ENCODE measurements at places on chromosomes 11 and 22.

DNA sequence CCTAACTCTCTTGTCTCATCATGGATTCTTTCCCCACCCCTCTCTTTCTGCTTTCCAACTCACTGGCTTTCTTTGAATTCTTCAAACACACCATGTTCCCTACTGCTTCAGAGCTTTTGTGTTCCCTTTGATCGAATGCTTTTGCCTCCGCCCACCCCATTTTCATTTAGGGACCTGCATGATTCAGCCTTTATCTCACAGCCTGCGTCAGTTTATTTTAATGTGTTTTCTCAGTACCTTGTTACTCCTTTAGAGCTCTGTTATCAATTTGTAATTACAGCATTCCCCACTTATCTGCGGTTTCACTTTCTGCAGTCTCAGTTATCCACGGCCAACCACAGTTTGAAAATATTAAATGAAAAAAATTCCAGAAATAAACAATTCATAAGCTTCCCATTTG lies 451.3 kb downstream of the METTL15 start:
- no peak for DNase-seq

- DNase-seq: peak; percentile 74
These were observed 22.2 kb upstream of the UBASH3B start for GRCh38 chr11:122633219-122633829.

GRCh38 chr11:68146010-68146540 lies 24.9 kb upstream of the CHKA start:
- DNase-seq: peak; percentile 15

DNA sequence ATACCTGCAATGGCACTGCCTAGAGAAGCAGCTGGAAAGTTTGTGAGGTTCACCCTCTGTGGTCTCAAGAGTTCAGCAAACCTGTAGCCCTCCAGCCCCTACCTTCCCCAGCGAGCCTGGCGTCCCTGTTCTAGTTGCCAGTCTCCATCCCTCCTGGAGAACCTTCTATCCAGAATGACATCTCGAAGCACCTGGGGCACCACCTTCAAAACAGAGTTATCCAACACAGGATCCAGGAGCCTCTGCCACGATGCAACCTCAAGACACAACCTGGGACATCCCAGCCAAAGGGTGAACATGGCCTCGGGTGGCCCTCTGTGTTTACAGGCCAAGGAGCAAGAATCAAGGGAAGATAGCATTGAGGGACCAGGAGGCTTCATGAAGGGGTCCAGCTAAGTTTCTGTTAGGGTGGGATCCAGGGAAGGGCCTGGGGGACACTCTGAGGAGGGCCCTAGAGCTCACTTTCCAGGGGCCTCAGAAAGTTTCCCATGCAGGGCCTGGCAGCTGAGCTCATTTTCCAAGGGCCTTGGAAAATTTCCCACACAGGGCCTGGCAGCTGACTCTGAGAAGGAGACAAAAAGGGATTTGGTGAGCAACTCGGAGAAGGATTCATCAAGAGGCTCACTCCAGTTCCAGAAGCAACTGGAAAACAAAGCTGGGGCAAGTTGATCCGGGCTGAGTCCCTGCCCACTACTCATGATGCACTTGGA lies 36.9 kb upstream of the SYT13 start:
- DNase-seq: no peak

- DNase-seq: no peak
These were observed 78.4 kb upstream of the TP53I11 start for GRCh38 chr11:45028911-45029682.

- DNase-seq: no peak
These were observed 101.3 kb downstream of the RRM1 start for GRCh38 chr11:4195909-4196308.

GRCh38 chr22:26172389-26172990 lies 3.2 kb downstream of the SEZ6L start:
- DNase-seq: peak; percentile 18

GRCh38 chr11:74988541-74989259 lies at the start of gene NEU3:
TSS of gene NEU3 (plus strand) at chr11:74988933. CDS start at chr11:74989061, 128 bp downstream.
- peak; percentile 83 for DNase-seq

DNA sequence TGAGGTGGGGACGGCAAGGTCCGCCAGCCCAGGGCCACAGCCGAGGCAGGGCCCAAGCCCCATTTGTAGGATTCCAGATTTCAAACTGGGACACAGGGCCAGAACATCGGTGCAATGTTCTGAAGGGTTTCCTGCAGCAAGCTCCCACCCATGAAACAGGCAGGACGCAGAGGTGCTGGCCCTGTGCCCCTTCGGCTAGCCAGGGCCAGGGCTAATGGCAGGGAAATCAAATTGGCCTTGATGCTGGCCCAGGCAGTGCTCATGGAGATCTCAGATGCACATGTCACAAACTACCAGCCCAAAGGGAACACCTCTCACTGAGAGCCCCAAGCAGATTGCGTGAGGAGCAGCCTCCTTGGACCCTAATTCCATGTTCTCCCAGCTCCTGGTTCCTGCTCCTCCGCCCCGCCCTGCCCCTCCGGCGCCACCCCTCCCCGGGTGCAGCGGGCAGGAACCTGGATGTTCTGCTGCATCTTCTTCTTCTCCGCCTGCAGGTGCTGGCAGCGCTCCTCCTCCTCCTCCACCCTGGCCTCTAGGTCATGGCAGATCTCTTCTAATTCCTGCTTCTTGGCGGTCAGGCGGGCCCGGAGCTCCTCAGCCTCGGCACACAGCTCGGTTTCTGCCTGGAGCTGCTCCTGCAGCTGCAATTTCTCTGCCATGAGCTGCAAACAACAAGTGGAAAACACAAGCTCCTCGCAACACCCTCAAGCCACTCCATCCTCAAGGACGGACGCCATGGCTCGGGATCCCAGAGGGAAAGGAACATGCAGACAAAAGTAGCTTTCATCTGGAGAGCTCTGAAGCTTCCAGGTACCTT lies 47.7 kb downstream of the APOL1 start:
- no peak for DNase-seq

DNA sequence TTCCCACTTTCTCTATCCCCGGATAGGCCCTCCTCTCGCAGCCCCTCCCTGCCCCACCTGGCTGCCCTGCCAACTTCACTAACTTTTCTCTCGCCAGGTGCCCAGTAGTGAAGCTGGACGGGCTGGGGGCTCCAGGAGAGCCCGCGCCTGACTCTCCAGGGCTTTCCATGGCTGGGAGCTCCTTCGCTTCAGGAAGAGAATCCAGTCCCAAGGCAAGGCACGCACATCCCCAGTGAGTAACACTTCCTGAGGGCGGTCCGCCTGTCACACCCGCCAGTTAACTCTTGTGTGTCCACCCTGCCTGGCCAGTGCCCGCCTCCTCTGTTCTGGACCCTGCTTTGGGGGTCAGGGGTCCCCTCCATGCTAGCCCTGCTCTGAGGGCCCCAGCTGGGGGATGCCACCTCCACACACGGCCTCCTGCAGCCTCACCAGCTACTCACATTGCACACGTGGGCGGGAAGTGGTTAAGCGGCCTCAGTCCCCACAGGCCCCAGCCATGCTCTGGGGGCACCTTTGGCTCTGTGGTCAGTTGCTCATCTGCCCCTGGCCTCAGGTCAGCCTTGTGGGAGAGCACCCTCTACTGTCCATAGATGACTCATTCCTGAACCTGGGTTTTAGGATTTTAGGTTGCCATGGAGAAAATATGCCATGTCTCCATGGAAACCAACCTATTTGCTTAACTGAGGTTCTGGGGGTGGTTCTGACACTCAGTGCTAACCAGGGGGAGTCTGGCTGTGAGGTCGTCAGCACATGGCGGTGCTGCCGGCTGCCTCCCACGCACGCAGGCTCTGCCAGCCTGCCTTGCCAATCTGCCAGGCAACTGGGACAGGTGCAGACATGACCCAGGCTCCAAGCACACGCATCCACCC lies at the start of gene RIN1:
Gene RIN1 (minus strand): TSS at position 201 of the 869 bp plus-strand sequence. CDS start 32 bp downstream, at position 169.
- peak; percentile 98 for DNase-seq

DNA sequence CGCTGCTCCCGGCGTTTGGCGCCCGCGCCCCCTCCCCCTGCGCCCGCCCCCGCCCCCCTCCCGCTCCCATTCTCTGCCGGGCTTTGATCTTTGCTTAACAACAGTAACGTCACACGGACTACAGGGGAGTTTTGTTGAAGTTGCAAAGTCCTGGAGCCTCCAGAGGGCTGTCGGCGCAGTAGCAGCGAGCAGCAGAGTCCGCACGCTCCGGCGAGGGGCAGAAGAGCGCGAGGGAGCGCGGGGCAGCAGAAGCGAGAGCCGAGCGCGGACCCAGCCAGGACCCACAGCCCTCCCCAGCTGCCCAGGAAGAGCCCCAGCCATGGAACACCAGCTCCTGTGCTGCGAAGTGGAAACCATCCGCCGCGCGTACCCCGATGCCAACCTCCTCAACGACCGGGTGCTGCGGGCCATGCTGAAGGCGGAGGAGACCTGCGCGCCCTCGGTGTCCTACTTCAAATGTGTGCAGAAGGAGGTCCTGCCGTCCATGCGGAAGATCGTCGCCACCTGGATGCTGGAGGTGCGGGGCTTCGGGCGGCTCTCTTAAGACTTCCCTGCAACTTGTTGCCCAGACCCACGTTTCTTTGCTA lies at the start of gene CCND1:
Gene CCND1 (plus strand): TSS at position 162 of the 587 bp plus-strand sequence. CDS start 158 bp downstream, at position 320.
- peak; percentile 92 for DNase-seq

DNA sequence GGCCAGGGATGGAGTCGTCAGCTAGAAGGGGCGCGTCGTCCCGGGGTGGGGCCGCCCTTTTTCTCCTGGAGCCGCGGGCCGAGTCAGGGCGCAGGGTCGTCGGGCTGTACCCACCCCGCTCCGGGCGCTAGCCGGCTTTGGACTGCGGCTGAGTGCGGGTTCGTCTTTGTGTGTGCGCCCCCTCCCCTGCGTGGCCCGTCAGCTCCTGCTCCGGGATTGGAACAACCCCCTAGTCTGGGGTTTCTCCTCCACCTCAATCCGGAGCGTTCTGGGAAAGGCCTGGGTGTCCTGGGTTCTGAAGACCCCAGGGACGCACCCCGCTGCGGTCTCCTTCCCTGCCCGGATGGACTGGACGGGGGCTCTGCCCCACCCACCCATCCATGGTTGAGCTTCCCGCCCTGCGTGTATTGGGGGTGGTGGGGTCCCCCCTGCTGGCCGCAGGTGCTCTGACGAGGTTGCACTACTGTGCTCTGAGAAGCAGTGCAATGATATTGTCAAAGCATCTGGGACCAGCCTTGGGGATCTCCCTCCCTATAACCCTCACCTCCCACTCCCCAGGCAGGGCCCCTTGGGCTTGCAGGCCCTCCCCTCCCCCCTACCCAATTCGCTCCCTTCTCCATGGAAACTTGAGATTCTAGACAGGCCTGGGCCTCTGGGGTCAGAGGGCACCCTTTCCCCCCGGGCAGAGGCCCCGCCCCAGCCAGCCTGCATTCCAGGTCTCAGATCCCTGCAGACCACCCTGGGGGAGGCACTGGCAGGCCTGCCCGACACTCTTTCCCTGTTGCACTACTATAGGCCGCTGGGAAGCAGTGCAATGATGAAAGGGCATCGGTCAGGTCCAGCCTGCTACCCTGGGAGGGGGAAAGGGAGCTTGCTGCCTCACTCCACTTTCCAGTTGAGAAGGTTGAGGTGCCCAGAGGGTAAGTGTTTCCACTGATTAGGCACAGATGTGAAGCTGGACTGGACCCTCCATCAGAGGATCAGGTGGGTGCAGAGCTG lies 10.7 kb downstream of the SDF2L1 start:
- DNase-seq: no peak

- DNase-seq: no peak
These were observed 317.1 kb downstream of the NTM start for GRCh38 chr11:131687291-131688047.

GRCh38 chr11:65243797-65244196 lies 18.0 kb upstream of the POLA2 start:
- DNase-seq: no peak

DNA sequence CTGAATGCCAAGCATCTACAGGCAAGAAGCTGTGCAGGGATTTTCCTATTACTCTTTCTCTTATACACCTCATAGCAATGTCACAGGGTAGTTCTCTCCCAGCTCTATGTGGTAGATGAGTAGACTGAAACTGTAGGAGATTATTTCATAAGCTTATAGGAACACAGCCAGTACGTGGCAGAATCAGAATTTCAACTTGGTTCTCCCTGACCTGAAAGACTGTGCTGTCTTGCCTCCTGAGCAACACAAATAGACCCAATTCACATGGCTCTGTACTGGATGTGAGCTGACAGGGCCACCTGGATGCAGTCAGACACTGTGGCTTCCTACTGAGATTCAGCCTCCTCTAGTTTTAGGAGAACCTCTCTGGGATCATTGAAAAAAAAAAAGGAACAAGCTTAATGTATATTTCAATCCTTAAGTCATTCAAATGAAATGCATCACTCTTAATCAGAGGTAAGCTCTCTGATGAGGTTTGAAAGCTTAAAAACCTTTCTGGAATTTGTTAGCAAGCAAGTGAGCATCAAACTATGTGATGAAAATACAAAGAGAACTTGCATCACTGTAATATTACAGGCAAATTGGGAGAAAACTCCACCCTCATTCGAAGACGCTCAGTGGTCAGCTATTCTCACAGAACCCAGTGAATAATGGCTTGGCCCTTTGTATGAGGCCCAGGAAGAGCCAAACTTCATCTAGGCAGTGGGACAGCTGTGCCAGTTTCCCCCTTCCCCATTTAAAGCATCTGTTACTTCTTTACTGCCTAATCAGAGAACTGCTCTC lies 1039.3 kb downstream of the NTM start:
- DNase-seq: peak; percentile 9

GRCh38 chr11:367956-368413 lies 1.3 kb upstream of the B4GALNT4 start:
- DNase-seq: no peak

- DNase-seq: no peak
These were observed 83.4 kb downstream of the GALNT18 start for GRCh38 chr11:11538277-11538960.

DNA sequence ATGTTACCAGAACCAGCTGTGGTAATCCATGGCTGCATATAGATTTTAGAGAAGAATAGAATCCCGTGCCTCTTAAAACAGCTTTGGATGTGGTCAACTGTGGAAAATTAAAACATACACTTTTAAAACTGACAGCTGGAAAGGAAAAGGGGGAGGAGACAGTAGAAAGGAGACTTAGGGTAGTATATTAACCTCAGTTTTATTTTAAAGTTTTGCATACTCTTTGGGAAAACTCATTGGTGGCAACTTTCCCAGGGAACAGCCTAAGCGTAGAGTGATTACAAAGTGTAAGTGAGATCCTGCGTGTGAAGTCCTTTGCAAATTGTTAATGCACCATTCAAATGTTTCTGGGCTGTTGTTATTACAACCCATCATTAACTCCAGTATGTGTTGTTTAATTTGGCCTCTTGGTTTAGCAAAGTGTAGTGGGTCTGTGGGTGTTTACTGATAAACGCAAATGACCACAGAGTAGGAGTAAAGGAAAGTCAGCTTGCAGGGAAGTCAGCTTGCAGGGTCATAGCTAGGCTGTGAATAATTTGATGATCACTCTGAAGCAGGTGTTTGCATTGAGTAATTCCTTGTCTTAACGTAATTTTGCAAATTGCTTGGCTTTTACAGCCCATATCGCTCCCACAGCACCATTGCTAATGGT lies 88.0 kb upstream of the DBX1 start:
- DNase-seq: no peak

GRCh38 chr11:78698612-78699011 lies 123.9 kb upstream of the NARS2 start:
- DNase-seq: peak; percentile 78

DNA sequence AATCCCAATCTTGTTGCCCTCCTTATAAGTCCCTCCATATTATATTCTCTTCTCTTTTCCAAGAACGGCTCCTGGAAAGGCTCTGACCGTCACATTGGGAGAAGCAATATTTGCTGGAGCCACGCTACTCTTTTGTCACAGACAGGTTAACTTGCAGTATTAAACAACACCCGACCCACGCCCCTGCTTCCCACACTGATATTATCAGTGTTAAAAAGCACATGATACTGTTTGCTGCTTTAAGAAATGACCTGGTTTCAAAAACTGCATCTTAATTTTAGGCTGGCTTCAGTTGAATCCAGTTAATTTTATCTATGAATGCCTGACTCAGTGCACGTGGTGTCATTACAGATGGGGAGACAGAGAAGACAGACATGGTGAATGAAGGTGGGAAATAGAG lies 3.1 kb downstream of the FLI1 start:
- DNase-seq: no peak
